ENCODE measurements at places on chromosomes 6 and 20. TPM values are rescaled to one million over a fixed set of nuclear protein-coding genes. Genes with fewer than 3 reads are reported as not detected.
A peak's percentile ranks its signal among the peaks of the same experiment; 100 is the strongest.

TNNC2 gene
- total RNA-seq = 0.28 TPM

PLCB4 gene
- total RNA-seq = not detected

BMP7 gene
- not detected for total RNA-seq

SYCP2 gene
- 4.6 TPM for total RNA-seq

LEMD2 gene
- 66.2 TPM for total RNA-seq

PPP1R3D gene
- total RNA-seq = 6.6 TPM

HDGFL1 gene
- total RNA-seq = not detected

TSHZ2 gene
- total RNA-seq = 23.0 TPM

DNA sequence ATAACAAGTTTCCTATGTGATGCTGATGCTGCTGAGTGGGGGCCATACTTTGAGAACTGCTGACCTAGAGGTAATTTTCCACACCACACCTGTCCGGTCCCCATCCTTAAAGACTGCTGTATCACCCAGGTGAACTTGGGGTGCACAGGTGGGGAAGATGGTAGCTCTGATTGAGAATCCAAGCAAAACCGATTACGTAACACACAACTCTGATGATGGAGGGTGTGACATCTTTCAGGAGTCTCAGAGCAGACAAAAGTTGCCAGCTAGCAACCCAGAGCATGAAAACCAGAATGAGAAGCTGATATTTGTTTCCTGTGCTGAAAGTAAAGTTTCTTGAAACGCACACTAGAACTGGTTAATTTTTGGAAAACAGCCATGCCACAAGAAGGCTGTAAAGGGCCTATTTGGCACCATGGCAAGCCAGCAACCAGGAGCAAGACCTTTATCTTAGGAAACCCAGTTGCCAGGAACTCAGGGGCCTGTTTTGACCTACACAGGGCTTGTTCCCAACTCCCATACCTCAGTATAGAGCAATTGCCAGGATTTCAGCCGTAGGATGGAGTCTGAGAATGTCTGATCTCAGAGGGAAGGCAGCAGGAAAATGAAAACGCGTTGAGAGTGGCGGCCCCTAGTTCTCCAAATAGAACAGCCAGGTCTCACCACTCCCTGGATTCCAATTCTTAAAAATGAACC lies 21.6 kb upstream of the TBC1D7 start:
- H3K27me3 ChIP-seq = no peaks in the 10 kb centered on the region
- no peak overlapping the region for H3K27ac ChIP-seq
- no peaks in the 10 kb centered on the region for H3K36me3 ChIP-seq
- no peak overlapping the region for H3K4me3 ChIP-seq
- H3K4me1 ChIP-seq = peaks cover 19% of the 10 kb centered on the region

DNA sequence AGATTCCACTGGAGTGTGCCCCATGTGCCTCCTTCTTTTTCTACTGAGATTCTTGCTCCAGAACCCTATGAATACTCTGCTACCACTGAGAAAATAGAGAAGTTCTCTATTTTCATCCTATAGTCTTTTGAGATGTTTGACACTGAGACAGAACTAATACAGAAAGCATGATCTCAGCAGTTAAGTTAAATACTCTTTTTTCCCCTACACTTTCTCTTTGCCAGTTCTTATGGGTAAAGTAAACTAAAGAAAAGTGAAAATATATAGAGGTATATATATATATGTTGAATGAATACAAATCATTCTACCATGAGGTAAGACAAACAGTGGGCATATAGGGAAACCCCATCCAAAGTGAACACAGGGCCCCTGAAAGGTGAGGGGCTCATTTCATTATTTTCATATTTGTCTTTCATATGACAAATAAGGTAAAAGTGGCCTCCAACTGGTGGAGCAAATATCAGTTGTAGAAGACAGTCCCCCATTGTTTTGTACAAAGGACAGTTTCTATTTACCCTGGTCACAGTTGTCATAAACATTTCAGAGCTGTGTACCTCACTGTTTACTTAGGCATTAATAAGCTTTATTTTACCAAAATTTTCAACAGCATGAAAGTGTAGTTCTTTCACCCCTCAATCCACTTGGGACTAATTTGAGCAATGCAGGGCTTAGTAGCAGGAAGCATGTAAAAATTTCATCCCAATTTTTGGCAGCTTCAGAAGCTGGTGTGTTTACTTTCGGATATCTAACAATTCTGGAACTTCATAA lies 188.3 kb upstream of the MARCKS start:
- DNase-seq = no peak
- H3K36me3 ChIP-seq = no peaks in the 10 kb centered on the region
- H3K4me3 ChIP-seq = no peak overlapping the region
- no peaks in the 10 kb centered on the region for H3K27me3 ChIP-seq
- H3K27ac ChIP-seq = no peak overlapping the region
- no peaks in the 10 kb centered on the region for H3K4me1 ChIP-seq

GRCh38 chr6:160174681-160175080 lies 53.1 kb downstream of the SLC22A1 start:
- H3K4me3 ChIP-seq = no peak overlapping the region
- no peak overlapping the region for H3K27ac ChIP-seq
- DNase-seq = no peak
- H3K4me1 ChIP-seq = no peaks in the 10 kb centered on the region
- H3K27me3 ChIP-seq = peaks cover 9% of the 10 kb centered on the region

- H3K4me3 ChIP-seq = no peak overlapping the region
- DNase-seq = no peak
- no peak overlapping the region for H3K27ac ChIP-seq
- H3K4me1 ChIP-seq = peaks cover 24% of the 10 kb centered on the region
- H3K27me3 ChIP-seq = peaks cover 1% of the 10 kb centered on the region
Measured at GRCh38 chr6:36725581-36725980, 28.0 kb downstream of the RAB44 start.

DNA sequence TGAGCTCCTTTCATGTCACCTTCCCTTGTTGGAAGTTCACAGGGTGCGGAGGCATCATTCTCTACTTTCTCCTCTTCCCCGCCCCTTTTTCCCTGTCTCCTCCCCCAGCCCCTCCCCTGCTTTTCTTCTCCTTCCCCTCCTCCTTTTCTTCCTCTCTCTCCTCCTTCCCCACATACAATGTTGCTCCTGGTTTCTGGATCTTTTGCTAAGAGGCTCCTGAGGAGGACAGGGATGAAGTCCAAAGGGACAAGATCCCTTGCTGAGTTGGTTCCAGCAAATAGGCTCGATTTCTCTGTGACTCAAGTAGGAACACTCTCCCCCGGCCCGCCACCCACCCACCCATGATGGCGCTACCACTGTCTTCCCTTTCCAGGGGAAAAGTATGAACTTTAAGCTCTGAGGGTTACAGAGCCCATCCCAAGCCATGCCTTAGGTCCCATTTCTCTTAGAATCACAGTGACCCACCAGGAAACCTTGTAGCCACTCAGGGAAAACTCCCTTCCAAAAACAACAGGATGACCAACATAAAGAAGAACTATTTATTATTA lies 852 bp upstream of the TFEB start:
- peaks cover 19% of the 10 kb centered on the region for H3K4me1 ChIP-seq
- DNase-seq = no peak
- no peaks in the 10 kb centered on the region for H3K36me3 ChIP-seq
- H3K27ac ChIP-seq = no peak overlapping the region
- H3K4me3 ChIP-seq = peak overlapping the region; percentile 72

DNA sequence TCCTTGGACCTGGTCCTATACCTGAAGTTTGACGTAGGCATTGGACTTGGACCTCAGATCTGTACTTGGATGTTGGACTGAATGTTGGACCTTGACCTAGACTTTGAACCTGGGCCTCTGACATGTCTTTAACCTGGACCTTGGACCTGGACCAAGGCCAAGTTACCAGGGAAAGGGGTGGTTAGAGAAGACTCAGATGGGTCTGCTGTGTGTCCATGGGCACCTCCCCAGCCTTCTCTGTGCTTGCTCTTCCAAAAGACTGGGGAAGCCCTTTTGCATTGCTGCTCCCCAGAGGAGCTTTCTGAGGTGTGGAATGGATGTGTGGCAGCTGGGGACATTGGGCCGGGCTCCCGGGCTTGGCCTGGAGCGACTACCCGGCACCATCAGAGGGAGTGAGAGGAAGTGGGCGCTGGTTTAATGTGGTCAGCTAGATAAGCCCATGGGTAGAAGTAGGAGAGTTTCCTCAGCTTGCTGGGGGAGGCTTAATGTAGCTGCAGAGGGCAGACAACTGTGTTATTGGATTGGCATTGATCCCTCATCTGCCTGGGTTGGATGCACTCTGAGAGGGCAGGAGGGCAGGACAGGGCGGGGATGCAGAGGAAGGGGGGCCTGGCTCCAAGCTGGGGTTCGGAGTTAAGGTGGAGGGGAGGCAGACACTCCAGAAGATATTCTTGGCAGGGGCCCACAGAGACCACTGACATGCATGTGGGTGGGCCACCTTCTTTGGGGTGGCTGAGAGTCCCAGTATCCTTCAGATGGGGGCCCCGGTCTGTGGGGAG lies 4.2 kb downstream of the SCRT2 start:
- no peak overlapping the region for H3K27ac ChIP-seq
- H3K4me3 ChIP-seq = no peak overlapping the region

DNA sequence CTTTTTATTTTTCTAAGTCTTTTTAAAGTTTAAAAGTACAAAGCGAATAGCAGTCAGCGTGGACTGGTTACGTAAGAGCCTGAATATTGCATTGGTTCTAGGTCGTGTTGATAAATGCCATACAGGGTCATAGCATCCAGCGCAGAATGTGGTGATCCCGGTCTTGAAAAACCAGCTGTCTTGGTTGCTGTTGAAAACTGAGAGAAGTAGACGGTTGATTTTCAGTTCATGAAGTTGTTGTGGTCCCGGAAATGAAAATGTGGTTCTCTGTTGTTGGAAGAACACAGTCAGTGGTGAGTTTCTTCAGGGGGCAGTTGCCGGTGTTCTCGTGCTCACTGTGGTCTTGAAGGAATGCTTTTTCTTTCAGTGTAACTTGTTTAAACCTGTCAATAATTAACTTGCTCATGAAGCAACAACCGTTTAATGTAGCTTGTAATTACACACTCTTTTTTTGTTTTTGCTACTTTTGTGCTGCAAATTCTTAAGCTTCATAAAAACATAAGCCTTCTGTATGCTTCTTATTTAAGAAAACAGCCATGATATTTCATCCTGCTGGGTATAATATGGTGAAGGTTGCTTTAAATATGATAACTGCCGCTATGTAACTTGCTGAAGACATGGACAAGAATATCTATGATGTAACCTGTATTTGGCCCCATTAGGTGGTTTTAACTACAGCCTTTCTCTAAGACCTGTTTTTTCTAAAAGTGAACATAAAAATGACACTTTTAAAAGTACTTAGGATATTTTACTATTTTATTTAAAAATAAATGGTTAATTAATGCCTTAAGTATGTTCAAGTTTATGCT lies 64.8 kb upstream of the KIF25 start:
- no peak for DNase-seq
- no peaks in the 10 kb centered on the region for H3K36me3 ChIP-seq
- H3K27ac ChIP-seq = no peak overlapping the region
- H3K27me3 ChIP-seq = peaks cover 3% of the 10 kb centered on the region

- H3K27me3 ChIP-seq = peaks cover 4% of the 10 kb centered on the region
- peaks cover 70% of the 10 kb centered on the region for H3K4me1 ChIP-seq
- no peak overlapping the region for H3K4me3 ChIP-seq
- no peak for DNase-seq
Measured at GRCh38 chr6:45661661-45662060, 283.9 kb upstream of the SUPT3H start.

- peaks cover 4% of the 10 kb centered on the region for H3K27me3 ChIP-seq
- no peaks in the 10 kb centered on the region for H3K36me3 ChIP-seq
- peaks cover 7% of the 10 kb centered on the region for H3K4me1 ChIP-seq
- DNase-seq = no peak
- no peak overlapping the region for H3K27ac ChIP-seq
Measured at GRCh38 chr6:75115481-75115880, 90.4 kb downstream of the COL12A1 start.

DNA sequence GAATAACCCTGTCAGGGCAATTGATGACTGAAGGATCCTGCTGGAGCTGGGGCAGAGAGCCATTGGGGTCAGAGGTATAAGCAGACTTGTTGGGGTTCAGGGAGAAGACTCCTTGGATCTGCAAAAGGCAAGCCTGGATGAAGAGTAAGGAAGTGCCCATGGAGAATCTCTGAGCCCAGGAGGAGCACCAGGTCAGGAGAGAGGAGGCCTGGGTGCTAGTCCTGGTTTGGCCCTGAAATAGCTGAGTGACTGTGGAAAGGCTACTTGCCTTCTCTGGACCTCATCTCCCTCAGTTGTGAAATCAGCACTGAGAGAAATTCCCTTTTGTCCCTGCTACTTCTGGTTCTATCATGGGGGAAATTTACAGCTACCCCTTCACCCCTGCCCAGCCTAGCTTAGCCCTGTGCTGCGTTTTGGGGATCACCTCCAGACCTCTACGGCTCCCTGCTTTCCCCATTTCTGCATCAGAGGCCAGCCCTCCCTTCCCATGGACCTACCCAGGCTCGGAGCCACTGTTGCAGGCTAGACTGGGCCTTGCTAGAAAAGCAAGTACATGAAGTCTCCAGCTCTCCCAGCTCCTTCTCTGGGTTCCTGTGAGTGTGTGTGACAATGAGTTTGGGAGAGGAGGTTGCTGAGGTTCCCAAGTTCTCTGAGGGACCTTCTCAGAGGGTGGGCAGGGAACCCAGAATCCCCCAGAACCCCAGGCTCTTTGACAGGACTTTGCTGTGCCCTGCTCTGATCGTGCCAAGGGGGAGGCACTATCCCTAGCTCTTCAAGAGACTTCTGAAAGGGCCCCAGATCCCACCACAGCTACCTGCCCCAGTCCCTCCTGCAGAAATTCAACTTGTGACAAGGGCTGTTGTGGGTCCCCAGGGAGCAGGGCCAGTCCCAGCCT lies 2.3 kb upstream of the NCR2 start:
- peaks cover 9% of the 10 kb centered on the region for H3K27me3 ChIP-seq
- no peaks in the 10 kb centered on the region for H3K36me3 ChIP-seq
- no peak overlapping the region for H3K4me3 ChIP-seq
- H3K27ac ChIP-seq = no peak overlapping the region
- DNase-seq = no peak

GRCh38 chr20:55348223-55348622 lies 657.1 kb downstream of the CBLN4 start:
- no peaks in the 10 kb centered on the region for H3K27me3 ChIP-seq
- no peak overlapping the region for H3K4me3 ChIP-seq
- H3K4me1 ChIP-seq = no peaks in the 10 kb centered on the region
- no peaks in the 10 kb centered on the region for H3K36me3 ChIP-seq
- DNase-seq = no peak
- no peak overlapping the region for H3K27ac ChIP-seq

- H3K4me3 ChIP-seq = no peak overlapping the region
- H3K27ac ChIP-seq = no peak overlapping the region
- H3K4me1 ChIP-seq = peaks cover 18% of the 10 kb centered on the region
- H3K27me3 ChIP-seq = no peaks in the 10 kb centered on the region
Measured at GRCh38 chr6:118735320-118735719, 83.9 kb upstream of the CEP85L start.

GRCh38 chr6:143279385-143279784 lies 171.1 kb downstream of the ADAT2 start:
- no peak overlapping the region for H3K27ac ChIP-seq
- DNase-seq = no peak
- no peaks in the 10 kb centered on the region for H3K36me3 ChIP-seq
- H3K4me3 ChIP-seq = no peak overlapping the region

DNA sequence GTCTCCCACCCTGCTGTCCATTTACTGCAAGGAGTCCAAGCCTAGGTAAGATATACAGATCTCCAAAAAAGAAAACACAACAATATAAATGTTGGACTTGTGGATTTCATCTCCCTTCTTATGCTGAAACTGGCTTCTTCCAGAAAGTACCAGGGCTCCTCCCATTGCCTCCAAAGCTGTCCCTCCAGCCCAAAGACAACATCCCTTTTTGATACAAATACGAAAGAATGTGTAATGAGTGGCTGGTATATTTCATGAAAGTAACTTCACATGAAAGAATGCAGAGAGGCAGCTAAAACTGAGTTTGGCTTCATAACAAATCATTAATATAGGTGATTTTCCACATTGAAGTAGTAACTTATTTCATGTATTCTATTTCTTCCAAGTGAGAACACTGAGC lies 7.9 kb downstream of the MAFB start:
- DNase-seq = no peak
- H3K36me3 ChIP-seq = no peaks in the 10 kb centered on the region
- peaks cover 59% of the 10 kb centered on the region for H3K27me3 ChIP-seq
- no peaks in the 10 kb centered on the region for H3K4me1 ChIP-seq
